ENCODE measurements at places on chromosomes 13 and 19.

DNA sequence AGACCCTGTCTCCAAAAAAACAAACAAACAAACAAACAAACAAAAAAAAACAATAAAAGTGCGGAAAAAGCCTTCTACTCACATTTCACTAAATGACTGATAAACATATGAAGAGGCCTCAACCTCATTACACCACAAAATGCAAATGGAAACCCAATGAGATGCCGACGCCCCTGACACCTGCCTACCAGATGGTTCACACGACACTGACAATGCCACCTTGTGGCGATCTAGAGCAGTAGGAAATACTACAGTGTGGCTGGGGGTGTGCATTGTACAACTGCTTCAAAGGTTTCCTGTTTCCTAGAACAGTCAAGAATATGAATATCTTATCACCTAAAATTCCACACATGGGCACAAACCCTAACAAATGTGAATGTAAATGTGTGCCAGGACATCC lies 14.0 kb downstream of the SCGB2B2 start:
- peak; percentile 12 for DNase-seq

- DNase-seq, result no peak
These were observed 6.9 kb downstream of the SUGP2 start for GRCh38 chr19:19026299-19026971.

- no peak for DNase-seq
These were observed 564 bp downstream of the HS6ST3 start for GRCh38 chr13:96090240-96091101.

GRCh38 chr13:58165617-58166016 lies 534.1 kb downstream of the PCDH17 start:
- no peak for DNase-seq

GRCh38 chr19:1468821-1469254 lies 10.2 kb downstream of the C19orf25 start:
- no peak for DNase-seq

- peak; percentile 86 for DNase-seq
These were observed at the start of gene TRPC4 for GRCh38 chr13:37869756-37870488. TRPC4 (minus strand) TSS chr13:37869772; CDS start chr13:37783333, 86,439 bp downstream.

DNA sequence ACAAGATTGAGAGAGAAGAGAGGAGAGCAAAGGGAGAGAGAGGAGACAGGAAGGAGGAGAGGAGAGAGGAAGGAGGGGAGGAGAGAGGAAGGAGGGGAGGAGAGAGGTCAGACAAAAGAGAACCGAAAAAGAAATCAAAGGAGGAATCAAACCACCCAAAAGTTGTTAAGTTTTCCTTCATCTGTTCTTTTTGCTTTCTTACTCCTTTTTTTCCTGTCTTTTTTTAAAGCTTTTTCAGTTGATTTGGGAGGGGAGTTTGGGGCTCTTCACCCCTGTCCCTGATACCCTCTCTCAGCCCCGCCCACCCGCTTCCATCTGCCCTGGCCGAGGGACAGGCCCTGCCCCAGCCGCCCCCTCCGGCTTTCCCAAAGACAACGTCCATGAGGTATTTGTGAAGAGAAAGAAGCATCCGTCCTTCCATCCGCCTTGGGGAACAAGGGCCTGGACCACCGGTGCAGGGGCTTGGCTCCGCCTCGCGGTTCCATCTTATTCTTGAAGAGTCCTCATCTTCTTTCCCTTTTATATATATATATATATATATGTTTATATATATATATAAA lies 13.3 kb downstream of the ZNF574 start:
- no peak for DNase-seq

DNA sequence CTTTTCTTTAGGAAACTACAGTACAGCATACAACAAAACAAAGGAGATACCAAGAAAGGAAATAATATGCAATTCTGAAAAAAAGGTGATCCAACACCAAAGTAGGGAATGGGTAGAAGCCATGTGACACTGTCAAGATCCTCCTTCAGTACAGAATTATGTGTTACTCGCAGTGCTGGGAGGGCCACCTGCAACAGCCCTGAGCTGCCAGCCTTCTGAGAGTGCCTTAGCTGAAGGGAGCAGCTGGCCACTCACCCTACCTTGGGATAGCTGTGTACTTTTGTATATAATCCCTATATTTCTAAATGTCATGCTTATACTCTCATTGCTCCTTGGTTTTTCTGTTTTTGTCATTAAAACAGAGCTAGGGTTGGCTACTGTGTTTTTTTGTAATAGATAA lies 1518.2 kb upstream of the PCDH20 start:
- DNase-seq, result no peak

DNA sequence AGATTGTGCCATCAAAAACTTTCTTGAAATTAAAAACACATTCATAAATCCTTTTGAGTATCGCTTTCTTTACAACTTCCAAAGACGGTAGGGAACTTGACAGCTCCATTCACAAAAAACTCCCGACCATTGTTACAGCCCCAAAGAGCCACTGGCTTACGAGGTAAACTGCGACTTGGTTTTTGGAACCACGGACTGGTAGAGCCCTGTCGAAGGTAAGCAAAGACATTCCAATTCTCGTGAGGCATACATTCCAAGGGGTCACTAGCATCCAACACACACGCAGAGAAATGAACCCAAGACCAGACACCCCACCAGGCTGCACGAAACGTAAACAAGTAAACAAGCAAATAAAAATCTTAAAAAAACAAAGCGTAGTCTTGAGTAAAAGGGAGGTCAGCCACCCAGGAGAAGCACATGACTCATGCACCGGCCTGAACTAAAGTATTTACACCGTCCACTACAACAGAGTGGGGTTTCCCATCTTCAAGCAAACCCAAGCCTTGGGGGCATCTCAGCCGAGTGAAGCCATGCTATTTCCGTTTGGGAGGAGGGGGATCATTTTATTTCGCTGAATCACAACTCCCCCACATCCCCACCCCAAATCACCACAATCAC lies 1.4 kb downstream of the BRD4 start:
- peak; percentile 77 for DNase-seq

DNA sequence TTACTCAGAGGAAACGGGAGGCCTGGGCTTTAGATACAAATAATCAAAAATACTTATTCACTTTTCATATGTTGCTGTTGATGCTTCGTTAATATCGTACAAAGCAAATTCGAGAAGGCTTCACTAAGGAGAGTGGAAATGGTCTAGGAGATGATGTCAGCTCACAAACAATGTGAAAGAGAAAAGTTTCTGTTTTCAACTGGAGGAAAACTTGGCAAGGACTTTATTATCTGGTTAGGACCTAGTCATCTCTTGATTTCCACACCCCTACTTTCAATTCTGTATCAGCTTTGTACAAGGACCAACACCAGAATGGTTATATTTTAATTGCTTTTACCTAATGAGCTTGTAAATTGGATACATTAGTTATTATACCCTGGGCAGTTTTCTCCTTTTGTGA lies 88.0 kb downstream of the SLC10A2 start:
- no peak for DNase-seq

- DNase-seq, result no peak
These were observed 18.6 kb upstream of the TNFAIP8L1 start for GRCh38 chr19:4620675-4621074.

- DNase-seq, result no peak
These were observed 574 bp downstream of the CYP2S1 start for GRCh38 chr19:41193430-41194156.

- DNase-seq, result no peak
These were observed 24.4 kb upstream of the GPR18 start for GRCh38 chr13:99282264-99283231.

DNA sequence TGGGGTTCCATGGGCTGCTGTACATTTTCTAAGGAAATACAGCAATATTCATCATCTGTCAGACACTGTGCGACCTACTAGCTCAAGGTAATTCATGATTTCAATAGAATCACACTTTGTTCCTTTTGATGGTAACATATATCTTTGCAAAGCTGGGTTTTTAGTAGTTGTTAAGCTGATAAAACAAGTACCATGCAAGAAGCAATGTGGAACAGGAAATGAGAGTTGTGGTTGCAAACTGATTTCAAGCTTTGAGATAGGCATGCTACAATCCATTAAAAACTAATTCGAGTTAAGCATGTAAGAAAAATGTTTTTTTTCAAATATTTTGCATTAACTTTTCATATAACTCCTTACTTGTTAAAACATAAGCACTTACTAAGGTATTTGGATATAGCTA lies 6.8 kb upstream of the MBNL2 start:
- DNase-seq, result no peak

DNA sequence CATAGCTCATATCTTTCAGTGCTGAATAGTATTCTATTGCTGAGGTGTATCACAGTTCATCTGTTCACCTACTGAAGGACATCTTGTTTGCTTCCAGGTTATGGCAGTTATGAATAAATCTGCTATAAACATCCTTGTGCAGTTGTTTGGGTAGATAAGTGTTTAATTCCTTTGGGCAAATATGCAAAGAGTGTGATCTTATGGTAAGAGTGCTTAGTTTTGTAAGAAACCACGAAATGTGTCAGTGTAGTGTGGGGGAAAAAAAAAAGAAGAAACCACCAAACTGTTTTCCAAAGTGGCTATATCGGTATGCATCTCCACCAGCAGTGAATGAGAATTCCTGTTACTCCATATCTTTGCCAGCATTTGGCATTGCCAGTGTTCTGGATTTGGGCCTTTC lies 93.3 kb downstream of the PIBF1 start:
- no peak for DNase-seq

- DNase-seq, result no peak
These were observed 34.6 kb downstream of the COL4A2 start for GRCh38 chr13:110341445-110342244.

GRCh38 chr13:59409211-59409610 lies 754.5 kb downstream of the DIAPH3 start:
- no peak for DNase-seq

DNA sequence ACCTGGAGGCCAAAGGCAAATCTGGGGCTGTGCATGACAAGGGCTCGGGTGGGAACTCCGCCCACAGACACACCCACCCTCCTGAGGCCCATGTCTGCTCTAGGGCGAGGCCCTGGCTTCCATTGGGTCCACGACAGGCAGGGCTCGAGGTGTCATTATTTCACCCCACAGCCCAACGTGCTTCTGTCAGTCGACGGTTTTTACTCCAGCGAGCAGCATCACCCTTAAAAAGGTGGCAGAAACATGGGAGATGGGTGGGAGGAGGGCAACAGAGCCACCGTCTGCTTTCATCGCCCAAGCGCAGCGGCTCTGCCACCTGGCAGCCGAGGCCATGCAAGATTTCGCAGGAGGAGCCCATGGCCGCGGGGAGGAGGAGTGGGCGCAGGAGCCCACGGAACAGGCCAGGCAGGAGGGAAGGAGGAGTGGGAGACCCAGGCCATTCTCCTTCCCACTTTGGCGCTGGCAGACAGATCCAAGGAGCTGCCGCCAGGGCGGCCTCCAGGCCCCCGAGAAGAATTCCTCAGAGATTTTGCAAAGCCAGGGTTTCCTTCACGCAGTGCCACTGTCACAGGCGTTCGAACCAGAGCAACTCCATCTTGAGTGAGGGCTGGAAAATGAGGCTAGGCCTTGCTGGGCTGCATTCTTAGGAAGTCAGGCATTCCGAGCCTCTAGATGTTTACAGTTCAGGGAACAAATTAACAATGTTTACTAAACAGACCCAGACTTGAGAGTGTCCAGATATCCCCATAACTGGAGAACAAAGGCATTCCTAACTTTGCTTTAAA lies 49.3 kb upstream of the TUBGCP3 start:
- no peak for DNase-seq

- DNase-seq, result no peak
These were observed 195.8 kb downstream of the RAP2A start for GRCh38 chr13:97629601-97630272.

DNA sequence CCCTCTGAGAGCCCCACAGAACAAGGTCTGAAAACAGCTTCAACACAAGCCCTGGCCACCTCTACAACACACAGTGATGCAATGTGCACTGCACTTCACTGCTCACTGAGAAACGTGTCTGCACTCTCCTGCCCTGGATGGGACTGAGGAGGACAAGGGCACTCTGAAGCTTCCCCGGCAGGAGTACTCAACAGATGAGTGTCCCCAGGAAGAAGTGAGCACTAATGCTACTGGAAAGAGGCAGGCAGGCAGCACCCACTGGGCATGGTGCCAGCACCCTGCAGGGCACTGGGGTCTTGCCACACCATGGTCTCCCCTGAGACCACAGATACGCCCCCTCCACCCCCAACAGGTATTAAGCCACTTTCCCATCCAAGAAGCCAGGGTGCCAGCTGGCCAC lies 17.7 kb upstream of the SLC35E1 start:
- no peak for DNase-seq

- DNase-seq, result no peak
These were observed 61.8 kb downstream of the WDFY2 start for GRCh38 chr13:51645761-51646670.

- no peak for DNase-seq
These were observed 13.4 kb downstream of the LYL1 start for GRCh38 chr19:13089139-13089856.

- peak; percentile 88 for DNase-seq
These were observed 191.5 kb upstream of the KL start for GRCh38 chr13:32824675-32825074.

DNA sequence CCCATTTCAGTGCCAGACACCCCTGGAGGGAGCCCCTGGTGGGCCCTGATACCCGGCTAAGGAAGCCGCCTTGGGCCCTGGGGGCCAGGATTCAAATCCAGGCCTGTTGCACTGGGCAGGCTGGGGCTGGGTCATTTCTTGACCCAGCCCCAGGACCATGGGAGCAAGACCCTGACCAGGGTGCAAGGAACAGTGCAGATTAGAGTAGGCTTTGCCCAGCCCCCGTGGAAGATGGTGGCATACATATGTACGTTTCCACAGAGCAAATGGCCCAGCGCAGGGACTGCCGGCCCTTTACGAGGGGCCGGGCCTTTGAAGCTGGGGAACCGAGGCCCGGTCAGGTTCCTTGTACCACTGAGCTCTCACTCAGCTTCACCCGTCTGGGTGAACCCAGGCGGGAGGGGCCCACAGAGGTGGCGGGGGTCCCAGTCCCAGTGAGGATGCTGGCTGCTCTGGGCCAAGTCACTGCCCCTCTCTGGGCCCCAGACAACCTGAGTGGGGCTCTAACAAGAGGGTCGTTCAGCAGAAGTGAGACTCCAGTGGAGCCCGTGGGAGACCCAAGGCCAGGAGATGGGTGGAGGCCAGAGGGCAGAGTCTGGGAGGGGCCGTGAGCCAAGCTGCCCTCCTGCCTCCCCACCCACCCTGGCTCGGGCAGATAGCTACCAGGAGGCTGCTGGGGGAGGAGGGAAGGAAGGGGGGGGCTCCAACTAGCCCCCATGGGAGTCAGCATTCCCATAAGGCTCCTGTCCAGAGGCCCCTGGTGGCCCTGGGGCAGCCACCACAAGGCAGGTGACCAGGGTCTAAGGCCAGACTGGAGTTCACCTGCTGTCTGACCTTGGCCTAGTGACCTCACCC lies 2.7 kb downstream of the MKNK2 start:
- DNase-seq, result no peak

- DNase-seq, result no peak
These were observed 257.5 kb upstream of the STARD13 start for GRCh38 chr13:33543089-33543459.

GRCh38 chr19:29264897-29265296 lies 51.9 kb upstream of the UQCRFS1 start:
- DNase-seq, result no peak

DNA sequence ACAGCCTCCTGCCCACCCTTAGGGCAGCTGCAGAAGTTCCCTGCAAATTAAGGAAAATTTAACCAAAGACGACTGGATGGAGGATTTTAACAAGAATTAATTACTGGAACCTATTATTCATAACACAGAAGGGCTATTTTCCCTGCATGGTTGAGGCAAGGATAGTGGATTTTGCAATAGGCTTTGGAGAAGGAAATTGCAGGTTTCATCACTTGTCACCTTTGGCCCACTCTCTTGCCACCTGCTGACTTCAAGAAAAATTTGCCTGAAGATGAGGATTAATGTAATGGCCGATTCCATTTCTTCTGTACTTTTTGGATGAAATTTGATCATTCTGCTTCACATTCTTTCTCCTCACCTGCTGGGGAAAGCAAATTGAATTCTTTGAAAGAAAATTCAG lies 261.7 kb downstream of the FGF9 start:
- no peak for DNase-seq

GRCh38 chr19:20840371-20840770 lies 64.3 kb downstream of the ZNF66 start:
- no peak for DNase-seq

Measured in HFFc6 (cell line).